ENCODE measurements at places on chromosomes 11 and 22.

DNA sequence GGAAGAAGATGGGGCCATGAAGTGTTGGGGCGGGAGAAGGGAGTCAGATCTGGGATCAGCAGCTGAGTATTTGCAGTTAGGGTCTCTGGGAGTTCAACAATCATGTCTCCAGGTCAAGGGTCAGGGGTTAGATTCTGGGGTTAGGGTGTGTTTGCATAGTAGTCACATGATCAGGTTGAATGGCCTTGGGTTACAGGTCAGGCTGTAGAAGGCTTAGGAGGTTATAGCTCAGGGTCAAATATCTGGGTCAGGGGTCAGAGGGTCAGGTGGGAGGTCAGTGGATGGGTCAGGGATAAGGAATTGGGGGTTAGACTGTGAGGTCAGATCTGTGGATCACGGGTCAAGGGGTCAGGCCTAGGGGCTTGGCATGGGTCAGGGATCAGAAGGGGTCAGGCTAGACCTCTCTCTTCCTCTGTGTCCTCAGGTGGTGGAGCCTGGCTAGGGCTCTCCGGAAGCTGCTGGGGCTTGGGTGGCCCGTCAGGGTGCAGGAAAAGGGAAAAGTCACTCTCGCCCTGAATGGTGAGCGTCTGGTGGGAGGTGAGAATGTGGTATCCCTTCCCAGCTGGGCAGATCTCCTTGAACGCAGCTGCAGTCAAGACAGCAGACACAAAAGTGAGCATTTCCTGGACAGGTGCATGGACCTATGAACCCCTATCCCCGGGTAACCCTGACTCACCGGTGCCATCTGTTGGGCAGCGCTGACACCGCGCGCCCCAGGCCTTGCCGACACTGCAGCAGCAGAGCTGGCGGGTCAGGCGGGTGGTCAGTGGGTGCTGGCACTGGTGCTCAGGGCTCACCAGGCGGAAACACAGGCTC is 6.4 kb downstream of the LTBP3 start:
- DNase-seq: peak; percentile 67

DNA sequence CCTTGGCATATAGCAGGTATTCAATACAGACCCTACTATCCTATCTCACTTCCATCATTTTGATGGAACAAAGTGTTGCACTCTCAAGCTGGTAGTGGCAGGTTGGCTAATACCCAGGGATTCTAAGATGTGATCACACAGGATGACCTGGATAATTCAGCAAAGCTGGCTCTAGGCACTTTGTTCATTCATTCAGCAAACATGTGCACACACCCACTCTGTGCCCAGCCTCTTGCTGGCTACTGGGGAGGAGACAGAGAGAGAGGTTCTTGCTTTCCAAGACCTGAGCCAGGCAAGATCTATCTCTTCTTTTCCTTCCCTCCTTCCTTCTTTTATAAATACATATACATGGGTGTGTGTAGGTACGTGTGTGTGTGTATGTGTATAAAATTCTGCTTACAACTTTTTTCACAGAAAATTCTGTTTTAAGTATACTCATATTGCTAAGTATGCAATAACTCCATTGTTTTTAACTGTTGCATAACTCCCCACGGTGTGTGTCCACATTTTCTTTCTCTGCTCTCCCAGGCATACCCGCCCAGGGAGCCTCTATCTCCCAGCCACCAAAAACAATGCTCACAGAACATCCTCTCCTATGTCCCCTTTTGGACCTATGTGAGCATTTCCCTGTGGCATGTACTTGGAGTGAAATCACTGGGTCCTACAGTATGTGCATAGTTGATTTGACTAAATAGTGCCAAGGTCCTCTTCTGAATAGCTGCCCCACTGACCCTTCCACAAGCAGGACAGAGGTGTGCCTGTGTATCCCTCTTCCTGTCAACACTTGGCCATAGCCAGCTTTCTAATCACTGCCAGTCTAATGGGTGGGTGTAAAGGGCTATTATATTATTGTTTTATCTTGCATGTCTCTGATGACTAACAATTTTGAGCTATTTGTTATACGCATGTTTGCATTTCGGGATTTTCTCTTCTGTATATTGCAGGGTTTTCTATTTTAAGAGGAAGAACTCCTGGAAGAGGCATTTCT is 27.5 kb downstream of the CLPB start:
- no peak for DNase-seq

DNA sequence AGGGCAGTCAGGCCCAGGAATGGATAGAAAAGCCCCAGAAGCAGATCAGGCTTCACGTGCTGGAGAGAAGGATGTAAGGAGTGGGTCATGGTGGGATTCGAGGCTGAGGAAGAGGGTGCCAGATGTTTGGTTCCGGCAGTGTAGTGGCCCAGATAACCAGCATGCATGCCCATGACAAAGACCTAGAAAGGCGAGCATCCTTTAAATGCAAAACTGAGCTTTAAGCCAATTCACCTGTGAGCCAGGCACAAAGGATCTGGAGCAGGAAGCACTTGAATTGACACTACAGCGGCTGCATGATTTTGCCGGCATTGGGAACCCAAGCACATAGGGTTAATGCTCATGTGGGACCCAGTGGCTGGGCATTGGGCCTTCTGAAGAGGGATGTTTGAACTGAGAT is 185.5 kb downstream of the TRIM29 start:
- no peak for DNase-seq

- DNase-seq: no peak
Measured at GRCh38 chr11:45527898-45528297, 137.5 kb downstream of the CHST1 start.

DNA sequence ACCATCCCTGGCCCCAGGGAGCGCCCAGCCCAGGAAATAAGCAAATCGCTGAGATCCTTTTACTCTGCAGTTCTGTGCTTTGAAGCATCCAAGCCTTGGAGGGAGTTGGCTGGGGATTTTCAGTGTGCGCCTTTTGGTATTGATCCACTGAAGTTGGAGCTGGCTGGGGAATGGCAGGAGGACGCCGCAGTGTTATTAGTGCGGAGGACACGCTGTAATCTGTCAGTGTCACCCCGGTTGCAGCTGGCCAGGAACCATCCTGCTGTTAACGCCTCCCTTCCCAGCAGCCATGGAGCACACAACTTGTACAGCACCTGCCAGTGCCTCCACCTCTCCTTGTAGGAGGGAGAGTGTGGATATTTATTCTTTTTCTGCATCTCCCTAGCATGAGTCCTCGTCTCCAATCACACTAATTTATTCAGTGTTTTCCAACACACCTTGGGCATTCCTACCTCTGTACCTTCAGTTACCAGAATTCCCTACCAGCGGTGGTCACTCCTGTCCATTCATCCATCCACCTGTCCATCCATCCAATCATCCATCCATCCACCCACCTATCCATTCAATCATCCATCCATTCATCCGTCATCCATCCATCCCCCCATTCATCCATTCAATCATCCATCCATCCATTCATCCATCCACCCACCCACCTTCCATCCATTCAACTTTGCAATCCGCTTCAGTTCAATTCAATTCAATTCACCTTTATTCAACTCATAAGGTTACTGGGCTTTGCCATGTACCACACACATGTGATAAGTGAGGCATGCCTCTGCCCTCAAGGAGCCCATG is 21.9 kb upstream of the EIF3D start:
- DNase-seq: no peak

DNA sequence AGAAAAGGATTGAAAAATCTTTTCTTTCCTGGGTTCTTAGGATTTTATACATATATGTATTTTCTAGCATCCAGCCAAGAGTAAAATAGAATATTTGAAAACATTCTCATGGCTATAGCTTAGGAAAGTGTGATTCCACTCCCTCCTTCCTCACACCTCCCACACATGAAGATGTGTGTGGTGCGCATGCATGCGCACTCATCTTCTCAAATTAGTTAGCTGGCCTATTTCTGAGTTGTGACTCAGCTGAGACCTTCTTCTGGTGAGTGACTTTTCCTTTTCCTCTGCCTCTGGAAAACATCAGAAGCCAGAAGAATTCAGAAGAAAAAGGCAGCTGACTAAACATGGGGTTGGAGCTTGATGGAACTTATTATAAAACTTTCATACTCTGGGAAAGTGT is 149.8 kb downstream of the OR4C45 start:
- DNase-seq: no peak

DNA sequence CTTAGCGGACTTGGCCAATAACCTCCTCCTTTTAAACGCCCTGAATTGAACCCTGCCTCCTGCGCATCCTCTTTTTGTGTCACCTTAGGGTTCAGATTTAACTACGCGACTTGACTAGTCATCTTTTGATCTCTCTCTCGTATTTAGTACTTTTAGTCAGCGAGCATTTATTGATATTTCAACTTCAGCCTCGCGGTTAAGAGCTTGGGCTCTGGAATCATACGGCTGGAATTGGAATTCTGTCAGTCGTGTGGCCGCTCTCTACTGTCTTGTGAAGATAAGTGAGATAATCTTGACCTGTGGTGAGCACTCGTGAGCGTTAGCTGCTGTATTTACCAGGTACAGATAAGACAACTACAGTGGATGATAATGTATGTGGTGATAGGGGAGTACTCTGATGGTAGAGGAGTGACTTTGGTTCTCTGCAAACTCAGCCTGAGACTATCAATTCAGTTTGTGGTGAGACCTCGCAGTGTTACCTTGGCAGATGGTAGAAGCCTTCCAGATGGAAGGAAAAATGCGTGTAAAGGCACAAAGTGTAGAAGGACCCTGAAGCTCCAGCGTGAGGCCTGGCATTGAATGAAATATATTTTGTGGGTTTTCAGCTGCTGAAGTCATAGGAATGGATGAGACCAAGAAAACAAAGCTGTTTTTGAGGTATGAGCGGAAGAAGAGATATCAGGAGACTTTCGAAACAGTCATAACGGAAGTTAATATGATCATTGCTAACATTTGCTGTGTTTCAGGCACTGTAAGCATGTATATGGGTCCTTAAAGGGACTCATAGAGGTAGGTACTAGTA is 682 bp downstream of the ATM start:
- peak; percentile 34 for DNase-seq

- no peak for DNase-seq
Measured at GRCh38 chr11:85096939-85097338, 530.2 kb downstream of the DLG2 start.

DNA sequence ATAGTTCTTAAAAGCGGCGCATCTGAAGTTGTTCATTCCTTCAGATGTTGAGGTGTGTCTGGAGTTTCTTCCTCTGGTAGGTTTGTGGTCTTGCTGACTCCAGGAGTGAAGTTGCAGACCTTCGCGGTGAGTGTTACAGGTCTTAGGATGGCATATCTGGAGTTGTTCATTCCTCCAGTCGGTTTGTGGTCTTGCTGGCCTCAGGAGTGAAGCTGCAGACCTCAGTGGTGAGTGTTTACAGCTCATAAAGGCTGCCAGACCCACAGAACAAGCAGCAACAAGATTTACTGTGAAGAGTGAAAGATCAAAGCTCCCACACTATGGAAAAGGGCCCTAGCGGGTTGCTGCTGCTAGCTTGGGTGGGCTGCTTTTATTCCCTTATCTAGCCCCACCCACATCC is 201.7 kb upstream of the PDGFD start:
- no peak for DNase-seq

DNA sequence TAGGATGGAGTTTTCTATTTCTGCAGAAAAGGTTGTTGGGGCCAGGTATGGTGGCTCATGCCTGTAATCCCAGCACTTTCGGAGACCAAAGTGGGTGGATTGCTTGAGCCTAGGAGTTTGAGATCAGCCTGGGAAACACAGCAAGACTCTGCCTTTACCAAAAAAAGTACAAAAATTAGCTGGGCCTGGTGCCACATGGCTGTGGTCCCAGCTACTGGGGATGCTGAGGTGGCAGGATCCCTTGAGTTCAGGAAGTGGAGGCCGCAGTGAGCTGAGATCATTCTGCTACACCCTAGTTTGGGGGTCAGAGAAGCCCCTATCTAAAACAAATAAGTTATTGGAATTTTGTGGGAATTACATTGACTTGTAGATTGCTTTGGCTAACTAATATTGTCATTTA is 71.7 kb downstream of the FDX1 start:
- no peak for DNase-seq

- DNase-seq: peak; percentile 7
Measured at GRCh38 chr11:26753723-26754504, 32.1 kb upstream of the SLC5A12 start.

- no peak for DNase-seq
Measured at GRCh38 chr11:21353425-21353824, 684.0 kb downstream of the NELL1 start.

GRCh38 chr22:18050065-18050464 is 25.7 kb upstream of the MICAL3 start:
- no peak for DNase-seq
